ENCODE measurements at places on chromosomes 4 and X.
A peak's percentile ranks its signal among the peaks of the same experiment; 100 is the strongest.

DNA sequence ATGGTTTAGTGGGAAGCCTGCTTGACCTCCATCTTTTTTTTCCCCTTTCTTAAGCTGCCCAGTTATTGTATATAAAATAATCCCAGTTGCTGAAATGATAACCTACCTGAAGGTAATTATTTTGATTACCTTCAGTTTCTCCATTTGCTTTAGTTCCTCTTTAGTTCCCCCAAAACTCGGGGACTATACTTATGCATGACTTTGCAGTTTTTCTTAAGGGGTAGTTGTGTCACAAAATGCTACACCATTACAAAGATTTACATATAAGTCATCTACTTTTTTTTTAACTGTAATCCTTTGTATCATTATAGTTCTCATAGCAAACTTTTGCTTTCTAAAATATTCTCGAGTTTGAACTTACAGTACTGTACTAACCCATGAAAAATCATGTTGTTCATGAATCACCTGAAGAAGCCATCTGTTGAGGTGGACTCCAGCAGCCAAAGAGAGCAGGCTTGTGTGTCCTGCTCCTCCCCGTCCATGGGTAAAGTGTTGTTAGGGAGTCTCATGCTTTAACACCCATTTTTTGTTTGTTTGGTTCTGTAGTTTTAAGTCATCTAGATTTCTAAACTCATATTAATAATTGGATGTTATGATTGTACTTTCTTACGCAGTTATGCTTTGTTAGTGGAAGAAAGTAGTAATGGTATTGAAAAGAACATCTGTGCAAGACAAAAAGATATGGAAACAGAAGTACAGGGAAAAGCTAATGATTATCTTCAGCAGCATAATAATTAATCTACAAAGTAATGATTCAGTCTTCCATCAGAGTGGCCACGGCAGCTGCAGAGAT lies 34.6 kb downstream of the HADH start:
- DNase-seq = no peak

- DNase-seq = no peak
These were observed 221.5 kb upstream of the FAM241A start for GRCh38 chr4:111923786-111924185.

GRCh38 chrX:25523574-25524540 lies 508.1 kb upstream of the ARX start:
- DNase-seq = peak; percentile 70

DNA sequence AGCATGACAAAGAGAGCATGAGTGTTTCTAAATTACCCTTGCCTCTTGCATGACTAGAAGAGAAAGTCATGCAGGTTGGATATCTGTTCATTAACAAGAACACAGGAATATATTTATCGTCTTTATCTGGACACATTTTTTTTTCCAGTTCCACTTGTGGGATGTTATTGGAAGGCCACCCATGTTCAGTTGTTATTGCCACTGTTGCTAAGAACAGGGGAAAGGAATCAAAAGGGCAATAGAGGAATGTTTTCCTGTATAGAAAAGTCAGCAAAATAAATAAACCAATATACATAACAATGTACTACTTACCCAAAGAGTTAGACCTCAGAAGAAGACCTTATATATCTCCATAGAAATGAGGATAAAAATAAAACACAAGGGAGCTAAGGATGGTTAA lies 270.1 kb downstream of the QDPR start:
- DNase-seq = no peak

- DNase-seq = no peak
These were observed 48.1 kb upstream of the RAP2C start for GRCh38 chrX:132267392-132267791.

- peak; percentile 78 for DNase-seq
These were observed 37.3 kb downstream of the ACOX3 start for GRCh38 chr4:8403173-8403753.

- DNase-seq = peak; percentile 70
These were observed 227.9 kb upstream of the PITX2 start for GRCh38 chr4:110850461-110851442.

GRCh38 chrX:11531226-11531625 lies 134.5 kb downstream of the ARHGAP6 start:
- DNase-seq = peak; percentile 10

DNA sequence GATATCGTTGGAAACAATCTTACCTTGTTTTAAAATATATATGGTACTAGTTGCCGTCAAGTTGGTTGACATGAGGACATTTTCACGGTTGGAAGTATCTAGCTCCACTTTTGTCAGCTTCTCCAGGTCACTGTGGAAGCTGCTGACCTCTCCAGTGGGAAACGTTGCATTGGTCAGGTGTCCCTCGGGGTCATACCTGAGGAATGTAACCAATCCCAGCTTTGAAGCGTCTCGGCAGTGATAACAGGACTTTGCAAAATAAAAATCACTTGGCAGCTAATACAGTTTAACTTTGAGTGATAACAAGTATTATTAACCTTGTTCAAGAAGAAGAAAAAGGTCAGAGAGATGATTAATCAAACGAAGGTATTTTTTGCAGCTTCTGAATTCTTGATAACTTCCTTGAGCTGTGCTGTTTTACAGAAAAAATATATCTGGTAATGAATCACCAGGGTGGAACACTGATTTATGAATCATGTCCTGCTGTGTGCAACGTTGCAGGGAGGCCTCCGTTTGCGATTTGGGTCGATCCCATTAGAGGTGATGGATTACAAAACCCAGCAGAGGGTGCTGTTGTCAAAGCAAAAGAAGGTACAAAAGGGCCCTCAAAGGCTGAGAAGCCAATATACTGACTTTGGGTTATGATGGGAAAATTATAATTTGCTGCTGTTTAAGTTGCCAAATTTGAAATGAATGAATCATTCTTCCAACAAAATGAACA lies 60.1 kb downstream of the SH2D1A start:
- DNase-seq = peak; percentile 73

- DNase-seq = peak; percentile 7
These were observed 628 bp downstream of the ZCCHC12 start for GRCh38 chrX:118824173-118824730.

DNA sequence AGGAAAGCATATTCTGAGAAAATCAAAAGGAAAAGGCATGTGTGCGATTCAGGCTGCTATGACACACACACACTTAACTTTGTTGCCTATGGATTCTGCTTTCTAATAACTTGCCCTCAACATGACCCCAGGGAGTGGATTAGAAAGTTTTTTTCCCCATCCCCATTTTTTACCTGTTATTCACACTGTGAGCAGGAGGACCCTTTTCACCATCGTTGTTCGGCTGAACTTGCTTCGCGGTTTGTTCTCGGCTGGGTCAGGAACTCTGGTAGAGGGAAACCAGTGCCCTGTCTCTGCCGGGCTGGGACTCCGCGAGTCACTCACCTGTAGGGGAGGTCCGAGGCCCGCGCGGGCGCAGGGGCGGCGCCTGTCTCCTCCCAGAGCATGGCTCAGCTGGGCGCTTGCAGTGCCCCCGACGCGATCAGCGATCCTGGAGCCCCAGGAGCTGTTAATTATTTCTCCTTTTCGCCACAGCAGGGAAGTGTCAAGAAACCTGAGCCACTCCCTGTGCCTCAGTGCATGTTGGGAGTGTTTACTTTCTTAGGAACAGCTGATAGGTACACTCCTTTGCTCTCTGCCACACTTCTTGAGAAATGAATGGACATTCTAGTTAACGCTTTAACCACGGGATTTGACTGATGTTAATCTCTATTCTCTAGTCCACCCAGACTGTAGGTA lies at the start of gene RASSF6:
Gene RASSF6 (minus strand): TSS at position 322 of the 678 bp plus-strand sequence. CDS start 8,641 bp downstream, outside the sequence.
- peak; percentile 53 for DNase-seq

DNA sequence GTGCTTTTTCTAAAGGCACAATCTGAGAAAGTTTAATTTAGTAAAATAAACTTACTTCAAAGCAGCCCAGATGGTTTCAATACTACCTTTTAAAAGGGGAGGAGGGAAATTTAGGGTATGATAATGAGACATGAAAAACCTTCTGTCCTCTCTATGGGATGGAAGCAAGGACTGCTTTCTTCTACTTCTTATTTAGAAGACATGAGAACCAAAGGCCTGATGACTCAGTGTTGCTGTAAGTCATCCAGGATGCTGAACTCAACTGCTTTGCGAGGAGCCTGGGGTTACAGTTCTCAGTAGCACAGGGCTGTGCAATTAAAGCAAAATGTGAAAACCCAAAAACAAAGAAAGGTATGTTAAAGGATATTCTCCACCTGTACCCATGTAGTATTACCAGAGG lies 140.8 kb upstream of the EDNRA start:
- DNase-seq = no peak

- no peak for DNase-seq
These were observed 130.2 kb downstream of the ENOX2 start for GRCh38 chrX:130772776-130773143.

DNA sequence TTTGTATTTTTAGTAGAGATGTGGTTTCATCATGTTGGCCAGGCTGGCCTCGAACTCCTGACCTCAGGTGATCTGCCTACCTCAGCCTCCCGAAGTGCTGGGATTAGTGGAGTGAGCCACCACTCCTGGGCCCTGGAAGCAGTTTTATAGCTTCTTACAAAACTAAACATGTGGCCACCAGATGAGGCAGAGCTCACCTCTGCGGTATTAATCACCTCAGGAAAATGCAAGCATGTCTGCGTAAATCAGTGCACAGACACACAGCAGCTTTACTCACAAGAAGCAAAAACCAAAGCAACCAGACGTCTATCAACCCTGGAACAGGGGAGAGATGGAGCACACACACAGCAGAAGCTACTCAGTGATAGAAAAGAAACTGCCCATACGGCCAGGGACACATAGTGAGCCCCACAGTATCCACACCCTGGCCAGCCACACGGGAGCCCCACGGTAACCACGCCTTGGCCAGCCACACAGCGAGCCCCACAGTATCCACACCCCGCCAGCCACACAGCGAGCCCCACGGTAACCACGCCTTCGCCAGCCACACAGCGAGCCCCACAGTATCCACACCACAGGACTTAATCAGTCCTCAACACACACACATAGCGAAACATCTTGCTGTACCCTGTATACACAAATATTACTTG lies 30.2 kb downstream of the PPP2R3B start:
- DNase-seq = no peak

DNA sequence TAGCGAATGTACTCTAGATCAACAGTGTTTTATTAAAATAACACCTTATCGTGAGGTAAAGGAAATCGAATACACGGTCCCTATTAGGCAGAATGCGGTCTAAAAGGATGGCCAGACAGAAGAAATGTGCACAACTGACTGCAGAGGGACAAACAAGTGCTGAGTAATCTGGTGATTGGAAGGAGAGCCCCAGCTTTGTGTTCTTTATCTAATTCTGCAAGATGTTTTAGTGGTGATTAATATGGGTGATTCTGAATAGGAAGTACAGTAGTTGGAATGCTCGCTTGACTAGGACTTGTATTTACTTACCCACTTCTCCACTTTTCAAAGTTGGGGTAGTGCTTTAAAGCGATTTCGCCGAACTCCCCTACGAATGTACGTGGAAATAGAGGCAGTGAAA lies 1.2 kb downstream of the WDR44 start:
- peak; percentile 27 for DNase-seq

- no peak for DNase-seq
These were observed 65.8 kb downstream of the TEC start for GRCh38 chr4:48203819-48204218.

- DNase-seq = no peak
These were observed 43.2 kb downstream of the ZBTB49 start for GRCh38 chr4:4333265-4333706.

- DNase-seq = no peak
These were observed 965 bp downstream of the TCEAL4 start for GRCh38 chrX:103586314-103586646.

DNA sequence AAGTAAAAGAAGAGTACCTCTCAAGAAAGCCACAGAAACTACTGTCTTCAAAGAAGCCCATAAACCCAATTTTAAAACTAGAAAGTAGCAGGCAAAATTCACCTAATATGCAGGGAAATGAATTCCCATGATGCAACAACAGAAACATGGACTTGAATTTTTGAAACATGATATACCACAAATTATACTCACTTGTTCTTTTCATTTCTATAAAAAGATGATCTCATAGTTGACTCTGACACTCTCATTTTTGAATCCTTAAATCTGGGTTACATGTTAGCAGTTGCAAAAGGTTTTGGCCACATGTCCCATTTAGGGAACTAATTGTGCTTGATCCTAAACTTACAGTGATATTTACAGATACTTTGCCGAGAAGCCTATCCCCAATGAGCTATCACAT lies 1130.8 kb downstream of the FAT4 start:
- DNase-seq = no peak

GRCh38 chr4:125928652-125929051 lies 613.9 kb downstream of the FAT4 start:
- no peak for DNase-seq

- DNase-seq = no peak
These were observed 41.0 kb downstream of the PCDH10 start for GRCh38 chr4:133190098-133190497.

- no peak for DNase-seq
These were observed 46.8 kb downstream of the CRLF2 start for GRCh38 chrX:1165535-1166196.

- no peak for DNase-seq
These were observed 56.2 kb downstream of the COX7B2 start for GRCh38 chr4:46852800-46853199.

DNA sequence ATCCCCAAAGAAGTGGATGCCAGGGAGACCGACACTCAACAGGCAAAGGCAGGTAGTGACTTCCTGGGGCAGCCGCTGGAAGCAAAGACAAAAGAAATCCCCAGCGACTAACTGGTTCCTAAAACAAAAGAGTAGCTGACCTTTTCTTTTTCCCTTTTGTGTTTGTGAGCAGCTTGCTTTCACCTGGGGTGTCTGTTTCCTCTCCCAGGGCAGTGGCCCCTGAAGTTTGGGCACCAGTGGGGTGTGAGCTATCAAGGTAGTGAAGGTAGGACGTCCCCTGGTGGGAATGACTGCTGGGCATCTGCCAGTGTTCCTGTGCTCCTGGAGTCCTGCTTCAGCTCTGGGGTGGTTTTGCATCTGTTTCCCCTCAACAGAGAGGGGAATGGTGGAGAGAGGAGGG lies 41.6 kb upstream of the STIM2 start:
- no peak for DNase-seq

- no peak for DNase-seq
These were observed 3.7 kb downstream of the MYOZ2 start for GRCh38 chr4:119139311-119139710.

GRCh38 chr4:67680581-67681222 lies 20.3 kb downstream of the UBA6 start:
- DNase-seq = no peak

DNA sequence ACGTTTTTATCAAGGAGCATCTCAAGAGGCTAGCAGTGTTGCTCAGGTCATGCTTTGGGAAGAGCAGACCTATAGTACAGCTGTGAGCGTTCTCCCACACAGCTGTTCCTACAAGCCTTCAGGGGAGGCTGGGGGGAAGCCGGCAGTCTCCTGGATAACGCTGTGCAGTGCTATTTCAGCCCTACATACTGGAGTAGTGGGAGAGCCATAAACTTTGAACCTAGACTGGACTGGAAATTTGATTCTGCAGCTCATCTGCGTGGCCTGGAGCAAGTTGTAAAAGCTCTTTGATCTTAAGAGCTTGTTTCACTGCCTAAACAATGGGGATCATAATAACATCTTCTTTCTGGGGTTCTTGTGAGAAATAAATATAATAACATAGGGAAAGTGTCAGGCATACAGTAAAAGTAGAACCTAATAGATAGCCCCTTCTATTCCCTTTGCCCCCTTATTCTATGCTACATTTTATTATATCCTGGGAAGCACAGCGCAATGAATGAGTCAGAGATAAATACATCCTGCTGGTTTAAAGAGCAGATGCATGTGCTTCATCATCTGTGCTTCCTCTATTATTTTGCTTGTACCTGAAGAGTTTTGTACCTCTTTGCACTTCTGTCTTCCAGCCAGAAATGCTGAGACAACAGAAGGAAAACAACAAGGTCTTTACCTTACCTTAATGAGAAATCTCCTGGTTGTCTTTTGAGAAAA lies 14.7 kb upstream of the AMBN start:
- DNase-seq = no peak

GRCh38 chrX:51024106-51024696 lies 113.7 kb downstream of the BMP15 start:
- DNase-seq = no peak

Data from NCI-H82 (cell line).